ENCODE measurements at places on chromosomes 5 and 9.

DNA sequence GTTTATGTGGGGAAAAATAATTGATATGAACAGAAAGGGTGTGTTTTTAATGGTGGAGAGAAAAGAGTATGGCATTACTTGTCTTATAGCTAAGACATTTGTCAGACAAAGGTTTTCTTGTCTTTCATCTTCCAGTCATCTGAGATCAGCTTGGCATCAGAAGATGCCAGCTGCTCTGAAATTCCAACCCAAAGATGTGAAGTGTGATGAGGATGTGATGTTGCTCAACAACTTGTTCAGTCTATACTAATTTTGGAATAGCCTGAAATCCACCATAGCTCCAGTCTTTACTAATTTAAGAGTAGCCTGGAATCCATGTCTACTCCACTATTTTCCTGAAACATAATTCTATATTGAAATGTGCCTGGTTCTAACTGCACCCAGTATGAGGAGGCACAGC lies 182.3 kb downstream of the CFAP90 start:
- DNase-seq: no peak

DNA sequence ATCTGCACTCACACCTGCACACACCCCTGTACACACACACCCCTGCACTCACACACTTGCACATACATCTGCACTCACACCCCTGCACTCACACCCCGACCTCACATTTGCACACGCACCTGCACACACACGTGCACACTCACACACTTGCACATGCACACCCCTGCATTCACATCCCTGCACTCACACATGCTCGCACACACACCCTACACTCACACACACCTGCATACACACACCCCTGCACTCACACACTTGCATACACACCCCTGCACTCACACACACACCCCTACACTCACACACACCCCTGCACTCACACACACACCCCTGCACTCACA lies 27.5 kb downstream of the GLT6D1 start:
- no peak for DNase-seq

GRCh38 chr5:147036691-147037245 lies 158.2 kb upstream of the PPP2R2B start:
- no peak for DNase-seq

GRCh38 chr9:134887686-134888602 lies 7.3 kb downstream of the FCN2 start:
- DNase-seq: no peak

GRCh38 chr9:123310551-123311249 lies 42.3 kb upstream of the STRBP start:
- DNase-seq: no peak

DNA sequence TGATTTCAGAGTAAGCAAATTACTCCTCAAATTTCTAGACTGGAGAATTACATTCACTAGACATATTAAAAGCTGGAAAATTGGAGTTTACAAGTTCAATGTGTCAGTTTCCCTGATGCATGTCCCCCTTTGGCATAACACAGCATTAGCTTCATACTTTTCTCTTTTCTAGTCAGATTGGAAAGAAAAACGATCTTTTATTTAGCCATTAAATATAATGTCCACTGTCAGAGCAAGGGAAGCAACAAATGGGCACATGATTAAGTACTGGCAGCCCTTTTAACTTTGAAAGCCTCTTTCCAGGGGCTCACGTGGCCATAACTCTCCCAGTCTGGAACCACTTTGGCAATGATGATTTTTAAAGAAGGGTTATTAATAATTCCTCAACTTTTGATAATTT lies 203.3 kb downstream of the KCNN2 start:
- DNase-seq: no peak

DNA sequence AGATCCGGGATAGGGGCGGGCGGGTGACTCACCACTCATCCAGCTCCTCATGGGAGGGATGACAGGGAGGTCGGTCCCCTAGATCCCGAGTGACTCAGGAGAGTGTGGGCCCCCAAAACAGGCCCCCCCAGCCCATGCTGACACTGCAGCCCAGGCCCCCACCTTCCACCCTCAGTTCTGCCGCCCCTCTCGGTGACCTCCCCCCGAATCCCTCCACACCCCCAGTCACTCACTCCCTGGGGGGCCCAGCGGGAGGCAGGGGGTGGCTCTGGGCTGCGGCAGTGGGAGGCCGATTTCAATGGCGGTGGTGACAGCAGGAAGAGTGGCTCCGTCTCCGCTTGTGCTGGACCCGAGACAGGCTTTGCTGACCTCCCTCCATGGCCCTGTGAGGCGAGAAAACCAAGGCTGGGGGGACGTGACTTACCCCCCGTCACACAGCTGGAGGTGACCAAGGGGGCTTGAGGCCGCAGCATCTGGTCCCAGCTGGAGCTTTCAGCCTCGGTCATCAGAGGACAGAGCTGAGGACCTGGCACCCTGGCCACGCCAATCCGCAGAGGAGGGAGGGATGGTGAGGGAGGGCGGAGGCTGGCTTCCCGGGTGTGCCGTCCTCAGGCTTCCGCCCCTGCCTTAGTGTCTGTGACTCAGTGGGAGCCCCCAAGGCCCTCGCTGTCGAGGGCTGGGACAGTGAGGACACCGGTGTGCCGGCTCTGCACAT lies 9.0 kb downstream of the GPSM1 start:
- no peak for DNase-seq

GRCh38 chr9:29208670-29209069 lies 1635.4 kb upstream of the C9orf72 start:
- DNase-seq: no peak

GRCh38 chr5:113451797-113452196 lies 17.0 kb upstream of the TSSK1B start:
- no peak for DNase-seq

- no peak for DNase-seq
Observed at GRCh38 chr5:62268792-62269191, 37.2 kb upstream of the KIF2A start.

GRCh38 chr5:157978061-157978460 lies 119.1 kb upstream of the CLINT1 start:
- no peak for DNase-seq

GRCh38 chr5:33737284-33737683 lies 154.5 kb downstream of the ADAMTS12 start:
- DNase-seq: no peak

- no peak for DNase-seq
Observed at GRCh38 chr9:98241357-98242300, 13.8 kb downstream of the TBC1D2 start.

- DNase-seq: peak; percentile 82
Observed at GRCh38 chr9:128091144-128091543, 23.1 kb downstream of the SLC25A25 start.

DNA sequence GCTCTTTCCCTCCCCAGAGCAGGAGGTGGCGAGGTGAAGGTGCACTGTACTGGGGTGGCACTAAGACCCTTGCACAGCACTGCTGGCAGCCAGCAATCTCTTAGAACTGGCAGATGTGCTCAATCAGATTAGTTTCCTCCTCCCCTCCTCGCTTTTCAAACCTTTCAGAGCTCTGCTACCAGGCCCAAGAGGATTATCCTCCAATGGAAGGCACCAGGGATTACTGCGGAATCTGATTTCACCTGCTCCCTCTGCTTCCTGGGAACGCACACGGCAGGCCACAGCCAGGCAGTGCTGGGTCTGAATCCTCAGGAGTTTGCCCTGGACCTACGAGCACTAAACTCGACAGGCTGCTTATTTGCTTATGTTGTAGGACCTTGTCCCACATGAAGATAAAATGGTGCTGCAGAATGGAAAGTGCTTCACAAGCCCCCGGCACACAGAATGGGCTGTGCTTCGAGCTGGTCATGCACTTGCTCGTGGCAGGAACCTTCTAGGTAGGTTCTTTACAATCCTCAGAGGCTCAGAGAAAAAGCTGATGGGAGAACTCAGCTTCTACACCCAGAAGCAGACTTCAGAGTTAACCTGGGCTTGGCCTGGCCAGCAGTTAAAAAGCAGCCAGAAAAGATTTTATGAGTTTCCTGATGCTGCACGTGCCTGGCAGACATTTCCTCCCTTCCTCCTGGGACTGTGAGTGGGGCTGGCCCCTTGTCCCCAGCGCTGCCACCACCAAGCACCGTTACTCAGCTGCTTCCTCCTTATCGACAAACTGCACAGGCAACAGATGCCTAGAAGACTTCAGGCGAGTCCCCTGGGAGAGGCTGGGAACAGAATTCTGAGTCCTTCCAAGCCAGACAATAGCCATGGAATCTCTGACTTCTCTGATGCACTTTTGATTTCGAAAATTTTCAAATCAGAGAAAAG lies 33.1 kb downstream of the FABP6 start:
- no peak for DNase-seq

DNA sequence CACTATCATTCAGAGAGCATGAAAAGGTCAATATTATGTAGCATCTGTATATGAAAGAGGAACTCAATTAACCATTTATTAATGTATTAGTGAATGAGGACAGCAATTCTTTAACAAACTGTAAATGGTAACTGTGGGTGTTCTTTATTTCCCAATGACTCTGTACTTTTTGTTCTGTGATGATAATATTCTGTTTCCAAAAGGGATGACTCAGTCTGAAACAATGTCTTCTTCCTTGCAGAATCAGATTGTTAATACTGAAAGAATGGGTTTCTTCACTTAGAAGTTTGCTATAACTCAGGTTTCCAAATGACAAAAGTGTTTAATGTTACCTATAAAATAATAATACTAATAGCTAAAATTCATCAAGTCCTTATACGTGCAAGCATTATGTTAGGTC lies 1518.7 kb upstream of the WWC1 start:
- DNase-seq: no peak

DNA sequence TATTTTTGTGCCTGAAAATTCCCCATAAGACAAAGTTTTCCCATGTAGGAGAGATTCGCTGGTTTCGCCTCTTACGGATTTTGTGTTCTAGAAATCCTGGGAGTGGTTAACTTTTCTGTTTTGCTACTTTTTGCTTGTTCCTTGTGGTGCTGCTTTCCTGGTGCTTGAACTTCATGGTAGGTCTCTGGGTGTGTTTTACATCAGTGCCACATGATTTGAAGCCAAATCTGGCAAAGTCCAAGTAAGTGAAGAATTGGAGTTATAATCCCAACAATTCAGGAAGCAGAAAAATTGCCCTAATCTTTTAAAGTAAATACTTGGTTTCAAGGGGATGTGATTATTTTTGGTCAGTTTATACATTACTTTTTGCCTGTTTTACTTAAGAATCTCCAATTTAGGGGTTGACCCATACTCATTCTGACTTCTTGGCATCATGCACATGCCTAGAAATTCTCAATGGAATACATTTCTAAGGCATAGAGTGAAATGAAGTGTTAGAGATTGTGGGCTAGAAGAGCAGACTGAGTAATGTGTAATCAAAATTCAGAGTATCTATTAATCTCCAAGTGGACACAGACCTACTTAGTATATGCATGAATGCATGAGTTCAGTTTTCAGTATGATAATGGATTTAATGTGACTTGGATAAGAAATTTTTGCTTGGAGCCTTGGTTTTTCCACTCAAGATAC lies 189.7 kb downstream of the CSNK1G3 start:
- DNase-seq: no peak

DNA sequence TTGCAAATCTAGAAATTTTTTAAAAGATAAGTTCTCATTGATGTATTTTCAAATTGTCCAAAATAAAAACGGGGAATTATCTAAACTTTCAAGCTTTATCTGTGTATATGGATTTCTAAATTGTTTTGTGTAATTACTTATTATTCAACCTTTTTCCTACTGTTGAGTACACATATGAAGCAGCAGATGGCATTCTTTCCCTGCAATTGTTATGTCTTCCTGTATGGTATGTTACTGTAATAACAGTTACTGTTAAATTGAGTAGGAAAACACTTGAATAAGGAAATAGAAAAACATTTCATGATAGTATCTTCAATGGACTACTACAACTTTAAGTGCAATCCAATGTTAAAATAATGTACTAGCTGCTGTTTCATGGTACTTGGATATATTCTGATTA lies 124.8 kb downstream of the RANBP17 start:
- DNase-seq: no peak

DNA sequence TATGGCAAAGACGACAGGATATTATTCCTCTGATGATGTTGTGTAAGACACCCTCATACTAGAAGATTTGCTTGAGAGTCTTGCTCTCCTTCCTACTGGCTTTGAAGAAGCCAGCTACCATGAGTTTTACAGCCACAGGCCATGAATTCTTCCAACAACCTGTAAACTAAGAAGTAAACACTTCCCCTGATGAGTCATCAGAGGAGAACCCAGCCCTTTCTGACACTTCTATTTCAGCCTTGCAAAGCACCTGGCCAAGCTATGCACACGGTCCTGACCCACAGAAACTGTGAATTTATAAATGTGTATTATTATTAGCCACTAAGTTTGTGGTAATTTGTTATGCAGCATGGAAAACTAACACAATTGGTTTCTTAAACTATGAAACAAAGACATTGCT lies 288.8 kb upstream of the ADAMTSL1 start:
- DNase-seq: no peak

Data from cerebellar nuclear complex (tissue), 1 donor.